ENCODE measurements at places on chromosomes 5 and 9. TPM values are rescaled to one million over a fixed set of nuclear protein-coding genes. Genes with fewer than 3 reads are reported as not detected.

DNA sequence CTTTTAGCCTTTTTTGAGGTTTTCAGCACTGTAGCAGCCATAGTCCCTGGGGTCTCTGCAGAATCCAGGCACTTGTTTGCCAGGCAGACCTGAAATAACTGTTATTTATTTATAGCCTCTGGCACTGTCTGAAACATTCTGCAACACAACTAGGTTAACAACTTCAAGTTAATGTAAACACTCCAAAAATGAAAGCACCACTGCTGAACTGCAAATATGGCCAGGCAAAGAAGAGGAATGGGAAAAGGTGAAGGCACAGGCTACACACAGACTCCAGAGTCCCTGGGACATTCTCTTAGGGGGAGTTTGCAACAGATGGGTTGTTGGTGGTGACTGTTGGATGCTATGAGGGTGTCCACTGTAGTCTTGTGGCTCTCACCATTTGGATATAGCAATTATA lies 369.0 kb downstream of the MAT2B start:
- DNase-seq = no peak
- H3K27ac ChIP-seq = no peak overlapping the region
- no peaks in the 10 kb centered on the region for H3K36me3 ChIP-seq

DNA sequence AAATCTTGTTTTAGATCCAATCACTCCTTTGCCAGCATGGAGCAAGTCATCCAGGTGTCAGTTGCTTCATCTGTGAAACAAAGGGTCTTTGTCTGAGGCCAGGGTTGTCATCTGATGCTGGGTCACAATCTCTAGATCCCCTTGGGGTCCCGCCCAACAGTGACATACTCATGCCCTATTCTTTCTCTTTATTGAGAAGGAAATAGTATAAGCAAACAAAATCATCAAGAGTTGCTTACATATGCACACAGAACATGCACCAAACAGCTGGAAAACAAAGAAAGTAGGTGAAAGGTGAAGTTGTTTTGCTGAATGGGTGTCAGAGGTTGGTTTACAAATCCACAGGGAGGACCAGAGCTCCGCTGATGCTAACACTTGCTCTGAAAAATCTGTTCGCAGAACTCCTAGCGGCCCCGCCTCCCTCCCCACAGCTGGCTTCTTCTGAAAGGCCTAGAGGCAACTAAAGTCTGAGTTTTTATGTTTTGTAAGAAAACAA lies 106.1 kb upstream of the SLC44A1 start:
- H3K4me1 ChIP-seq = peaks cover 9% of the 10 kb centered on the region
- peak; percentile 75 for DNase-seq
- H3K36me3 ChIP-seq = no peaks in the 10 kb centered on the region
- no peaks in the 10 kb centered on the region for H3K27me3 ChIP-seq
- no peak overlapping the region for H3K27ac ChIP-seq

GRCh38 chr9:15785584-15785983 lies 232.7 kb downstream of the CCDC171 start:
- H3K27me3 ChIP-seq = no peaks in the 10 kb centered on the region
- no peak for DNase-seq
- no peaks in the 10 kb centered on the region for H3K4me1 ChIP-seq
- no peak overlapping the region for H3K4me3 ChIP-seq

- peaks cover 65% of the 10 kb centered on the region for H3K36me3 ChIP-seq
- H3K27me3 ChIP-seq = no peaks in the 10 kb centered on the region
- no peak overlapping the region for H3K27ac ChIP-seq
- H3K4me3 ChIP-seq = no peak overlapping the region
- DNase-seq = no peak
These were observed 32.5 kb downstream of the TSTD2 start for GRCh38 chr9:97600531-97601227.

DNA sequence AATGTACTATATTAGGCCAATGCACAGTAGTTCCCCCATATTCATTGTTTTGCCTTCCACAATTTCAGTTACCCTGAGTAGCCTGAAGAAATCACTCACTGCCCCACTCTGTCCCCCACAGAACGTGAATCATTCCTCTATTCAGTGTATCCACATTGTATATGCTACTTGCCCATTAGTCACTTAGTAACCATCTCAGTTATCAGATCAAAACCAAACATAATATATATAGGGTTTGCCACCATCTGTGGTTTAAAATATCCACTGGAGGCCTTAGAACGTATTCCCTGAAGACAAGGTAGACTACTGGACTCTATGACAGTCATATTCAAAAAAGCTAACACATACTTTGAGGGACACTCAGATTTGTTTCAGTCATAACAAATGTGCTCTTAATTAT lies 465.7 kb upstream of the RGMB start:
- no peak overlapping the region for H3K27ac ChIP-seq
- no peak overlapping the region for H3K4me3 ChIP-seq
- H3K27me3 ChIP-seq = no peaks in the 10 kb centered on the region
- H3K36me3 ChIP-seq = no peaks in the 10 kb centered on the region
- H3K4me1 ChIP-seq = no peaks in the 10 kb centered on the region

GRCh38 chr5:63500242-63500641 lies 462.0 kb downstream of the HTR1A start:
- no peaks in the 10 kb centered on the region for H3K4me1 ChIP-seq
- no peaks in the 10 kb centered on the region for H3K36me3 ChIP-seq
- no peaks in the 10 kb centered on the region for H3K27me3 ChIP-seq
- no peak overlapping the region for H3K4me3 ChIP-seq

DNA sequence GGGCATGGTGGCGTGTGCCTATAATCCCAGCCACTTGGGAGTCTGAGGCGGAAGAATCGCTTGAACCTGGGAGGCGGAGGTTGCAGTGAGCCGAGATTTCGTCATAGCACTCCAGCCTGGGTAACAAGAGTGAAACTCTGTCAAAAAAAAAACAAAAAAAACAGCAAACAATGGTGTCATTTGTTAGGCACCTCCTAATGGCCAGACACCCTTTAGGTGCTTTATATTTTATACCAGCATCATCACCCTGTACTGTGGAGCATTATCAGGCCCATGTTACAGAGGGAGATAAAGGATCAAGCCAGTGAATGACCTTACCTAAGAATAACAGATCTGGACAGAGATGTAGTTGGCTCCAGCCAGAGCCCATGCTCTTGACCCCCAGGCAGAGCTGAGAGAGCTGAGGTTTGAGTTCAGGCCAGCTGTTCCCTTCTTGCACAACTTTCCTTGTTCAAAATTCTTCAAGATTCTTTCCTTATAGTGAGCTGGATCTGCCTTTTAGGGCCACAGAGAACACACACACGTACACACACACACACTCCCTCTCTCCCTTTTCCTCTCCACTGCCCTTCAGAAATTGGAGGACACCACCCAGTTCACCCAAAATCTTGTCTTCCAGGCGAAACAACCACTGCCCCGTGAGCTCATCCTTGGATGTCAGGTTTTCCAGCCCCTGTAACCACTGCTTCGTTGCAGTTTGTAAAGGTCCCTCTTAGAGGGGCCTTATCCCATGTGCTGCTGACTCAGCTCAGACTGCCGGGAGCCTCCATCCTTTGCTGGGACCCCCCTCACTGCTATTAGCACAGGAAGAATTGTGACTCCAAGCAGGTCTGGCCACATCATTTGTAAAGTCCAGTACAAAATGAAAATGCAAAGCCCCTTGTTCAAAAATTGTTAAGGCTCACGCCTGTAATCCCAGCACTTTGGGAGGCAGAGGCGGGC lies 10.4 kb upstream of the PTGES start:
- H3K4me3 ChIP-seq = no peak overlapping the region
- DNase-seq = peak; percentile 76
- no peaks in the 10 kb centered on the region for H3K36me3 ChIP-seq
- no peaks in the 10 kb centered on the region for H3K27me3 ChIP-seq
- peaks cover 4% of the 10 kb centered on the region for H3K4me1 ChIP-seq

DNA sequence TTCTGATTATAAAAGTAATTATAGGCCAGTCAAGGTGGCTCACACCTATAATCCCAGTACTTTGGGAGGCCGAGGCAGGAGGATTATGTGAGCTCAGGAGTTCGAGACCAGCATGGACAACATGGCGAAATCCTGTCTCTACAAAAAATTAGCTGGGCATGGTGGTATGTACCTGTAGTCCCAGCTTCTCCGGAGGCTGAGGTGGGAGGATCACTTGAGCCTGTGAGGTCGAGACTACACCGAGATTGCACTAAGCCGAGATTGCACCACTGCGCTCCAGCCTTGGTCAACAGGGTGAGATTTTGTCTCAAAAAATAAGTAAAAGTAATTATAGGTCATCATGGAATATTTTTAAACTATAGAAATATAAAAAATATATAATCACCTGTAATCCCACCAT lies 18.1 kb downstream of the IRF1 start:
- peaks cover 29% of the 10 kb centered on the region for H3K4me1 ChIP-seq
- H3K27ac ChIP-seq = no peak overlapping the region
- no peaks in the 10 kb centered on the region for H3K27me3 ChIP-seq
- no peak overlapping the region for H3K4me3 ChIP-seq
- H3K36me3 ChIP-seq = no peaks in the 10 kb centered on the region

DNA sequence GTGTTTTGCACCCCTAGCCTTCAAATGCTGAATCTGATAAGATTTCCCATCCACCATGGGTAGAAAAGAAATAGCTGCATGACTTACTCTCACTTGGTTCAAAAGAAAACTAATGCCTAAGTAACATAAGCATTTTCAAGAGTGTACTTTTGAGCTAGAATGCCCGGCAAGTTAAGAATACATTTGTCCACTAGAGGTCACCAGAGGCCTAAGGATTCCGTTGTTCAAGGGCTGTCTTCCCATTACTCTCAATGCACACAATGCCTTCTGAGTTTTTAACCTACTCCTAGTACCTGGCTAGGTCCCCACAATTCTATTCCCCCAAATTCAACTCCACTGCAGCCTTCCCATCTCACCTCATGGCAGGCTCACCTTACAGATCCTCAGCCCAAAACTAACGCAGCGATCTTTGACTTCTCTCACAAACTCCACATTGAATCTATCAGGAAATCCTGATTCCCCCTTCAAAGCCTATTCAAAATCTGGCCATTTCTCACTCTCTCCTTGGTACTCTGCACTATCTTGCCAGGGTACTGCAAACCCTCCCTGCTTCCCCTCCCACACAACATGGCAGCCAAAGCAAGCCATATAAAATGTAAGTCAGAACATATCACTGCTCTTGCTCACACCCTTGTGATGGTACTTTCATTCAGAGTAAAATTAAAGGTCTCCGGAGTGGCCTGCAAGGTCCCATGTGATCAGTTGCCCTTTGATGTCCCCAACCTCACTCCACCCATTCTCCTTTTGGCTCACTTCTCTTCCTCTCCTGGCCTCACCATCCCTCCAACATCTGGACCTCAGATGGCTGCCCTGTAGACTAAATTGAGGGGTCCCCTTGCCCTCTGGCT lies 13.4 kb downstream of the OXCT1 start:
- H3K36me3 ChIP-seq = no peaks in the 10 kb centered on the region
- H3K27me3 ChIP-seq = no peaks in the 10 kb centered on the region
- H3K4me3 ChIP-seq = no peak overlapping the region
- H3K27ac ChIP-seq = no peak overlapping the region
- no peak for DNase-seq

- DNase-seq = no peak
- no peaks in the 10 kb centered on the region for H3K4me1 ChIP-seq
- no peaks in the 10 kb centered on the region for H3K27me3 ChIP-seq
- no peak overlapping the region for H3K27ac ChIP-seq
- H3K4me3 ChIP-seq = no peak overlapping the region
These were observed 32.4 kb downstream of the SLC12A7 start for GRCh38 chr5:1079486-1079885.

GRCh38 chr5:82313016-82313415 lies 34.9 kb upstream of the RPS23 start:
- H3K27ac ChIP-seq = no peak overlapping the region
- no peaks in the 10 kb centered on the region for H3K27me3 ChIP-seq
- no peaks in the 10 kb centered on the region for H3K4me1 ChIP-seq
- DNase-seq = no peak
- no peak overlapping the region for H3K4me3 ChIP-seq

GRCh38 chr5:103402851-103403250 lies 144.3 kb downstream of the MACIR start:
- no peak overlapping the region for H3K4me3 ChIP-seq
- no peak for DNase-seq
- no peaks in the 10 kb centered on the region for H3K4me1 ChIP-seq
- H3K36me3 ChIP-seq = no peaks in the 10 kb centered on the region
- no peak overlapping the region for H3K27ac ChIP-seq
- no peaks in the 10 kb centered on the region for H3K27me3 ChIP-seq

DNA sequence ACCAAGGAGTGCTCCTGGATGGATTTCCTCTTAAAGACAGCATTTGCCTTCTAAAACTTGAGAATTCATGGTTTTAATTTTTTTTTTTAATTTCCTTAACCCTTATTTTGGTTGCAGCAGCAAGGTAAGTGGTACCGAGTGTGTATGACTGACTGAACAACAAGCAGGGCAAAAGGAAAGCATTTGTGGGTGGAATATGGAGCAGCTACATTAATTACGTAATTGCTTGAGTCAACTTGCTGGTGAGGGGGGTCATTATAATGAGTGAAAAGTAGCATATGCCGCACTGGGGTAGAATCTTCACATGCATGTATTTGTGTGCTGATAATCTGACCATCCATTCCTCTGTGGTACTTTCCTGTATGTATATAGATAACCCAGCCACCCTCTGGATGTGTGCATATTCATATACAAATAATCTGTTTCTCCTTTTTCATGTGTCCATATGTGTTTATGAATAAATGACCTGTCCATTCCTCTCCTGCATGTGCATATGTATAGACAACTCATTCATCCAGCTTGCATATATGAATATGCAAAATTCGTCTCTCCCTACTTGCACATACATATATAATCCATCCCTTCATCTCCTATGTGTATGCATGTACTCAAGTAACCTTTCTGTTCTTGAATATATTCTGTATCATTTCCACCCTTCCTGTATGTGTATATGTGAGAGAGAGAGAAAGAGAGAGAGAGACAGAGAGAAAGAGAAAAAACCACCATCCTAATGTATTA lies 147.5 kb upstream of the RUSC2 start:
- peaks cover 15% of the 10 kb centered on the region for H3K4me1 ChIP-seq
- H3K4me3 ChIP-seq = no peak overlapping the region
- DNase-seq = no peak
- no peak overlapping the region for H3K27ac ChIP-seq
- H3K27me3 ChIP-seq = no peaks in the 10 kb centered on the region

- H3K36me3 ChIP-seq = no peaks in the 10 kb centered on the region
- H3K27ac ChIP-seq = no peak overlapping the region
- no peaks in the 10 kb centered on the region for H3K27me3 ChIP-seq
- DNase-seq = no peak
- H3K4me3 ChIP-seq = no peak overlapping the region
These were observed 615.5 kb upstream of the CHD1 start for GRCh38 chr5:99544356-99544755.

The IL33 gene
- total RNA-seq = 53.2 TPM

The C1QTNF2 gene
- total RNA-seq = 0.95 TPM

The PCDHB7 gene
- total RNA-seq = 2.2 TPM

The PLCXD3 gene
- 1.8 TPM for total RNA-seq

The BAG1 gene
- 160 TPM for total RNA-seq

The KLHL3 gene
- 4.3 TPM for total RNA-seq

The ZNF354C gene
- 10.2 TPM for total RNA-seq

The TPM2 gene
- total RNA-seq = 5,441 TPM

The CCDC183 gene
- total RNA-seq = not detected

The RUFY1 gene
- total RNA-seq = 79.8 TPM

Data from sigmoid colon (tissue), 7 donors.